A172 (cell line): ENCODE measurements at places on chromosomes 1 and 21.

DNA sequence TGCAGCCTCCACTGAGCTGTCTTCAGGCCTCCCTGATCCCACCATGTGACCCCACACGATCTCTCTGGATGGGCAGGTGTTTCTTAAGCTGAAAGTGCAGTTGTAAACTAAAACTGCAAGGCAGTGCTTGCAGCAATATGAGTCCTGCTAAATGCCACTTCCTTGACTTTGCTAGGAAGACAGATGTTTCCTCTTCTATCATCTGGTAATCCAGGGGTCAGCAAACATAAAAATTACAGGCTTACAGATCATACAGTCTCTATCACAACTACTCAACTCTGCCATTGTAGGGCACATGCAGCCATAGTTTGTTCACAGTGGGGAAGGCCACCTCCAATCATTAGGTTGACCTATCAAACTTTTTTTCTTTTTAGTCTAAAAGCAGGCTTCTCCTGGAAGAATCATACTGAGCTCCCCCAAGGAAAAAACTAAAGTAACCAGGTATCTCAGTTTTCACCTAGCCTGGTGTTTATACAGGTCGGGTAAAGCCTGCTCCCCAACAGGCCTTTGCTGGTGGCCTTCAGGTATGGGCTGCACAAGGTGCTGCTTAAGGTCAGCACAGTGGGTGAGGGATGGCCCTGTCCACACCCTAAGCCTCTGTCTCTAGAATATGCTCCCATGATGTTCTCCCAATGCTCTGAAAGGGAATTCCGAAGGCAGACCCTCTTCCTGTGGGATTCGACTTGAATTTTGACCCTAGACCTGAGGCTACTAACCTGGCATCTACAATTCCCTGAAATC is 10.8 kb downstream of the ABCA4 start:
- DNase-seq = no peak

DNA sequence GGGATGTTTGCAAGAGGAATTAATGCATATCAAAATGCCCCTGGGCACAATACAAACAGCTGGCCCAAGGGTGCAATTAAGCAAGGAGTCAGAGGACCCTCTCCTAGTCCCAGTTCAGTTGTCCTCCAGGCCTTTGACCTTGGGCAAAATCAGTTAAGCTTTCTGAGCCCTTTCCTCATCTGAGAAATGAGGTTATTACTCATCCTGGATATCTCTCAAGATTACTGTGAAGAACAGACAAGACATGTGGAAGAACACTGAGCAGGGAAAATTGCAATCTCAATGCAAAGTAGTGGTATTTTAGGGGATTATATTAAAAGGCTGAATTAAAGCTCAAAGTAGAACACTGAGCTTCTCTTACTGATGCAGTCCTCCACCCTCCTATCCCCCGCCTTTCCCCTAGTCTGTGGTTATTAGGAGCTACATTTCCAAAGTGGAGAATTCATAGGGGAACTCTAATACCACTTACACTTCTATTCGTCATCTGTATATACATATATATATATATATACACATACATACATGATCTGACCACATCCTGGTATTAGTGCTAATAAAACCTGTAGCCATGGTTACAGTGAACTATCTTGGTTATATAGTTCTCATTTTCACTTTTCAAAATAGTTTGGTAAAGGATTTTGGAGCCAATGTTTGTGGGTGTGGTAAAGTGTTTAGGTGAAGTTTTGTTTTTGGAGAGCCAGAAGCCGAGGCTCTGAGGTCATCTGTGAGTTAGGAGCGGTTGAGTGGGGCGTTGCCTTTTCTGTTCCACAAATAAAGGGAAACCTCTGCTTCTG is 18.1 kb downstream of the KIAA0040 start:
- no peak for DNase-seq

GRCh38 chr21:29434081-29434480 is 135.4 kb downstream of the BACH1 start:
- DNase-seq = no peak

DNA sequence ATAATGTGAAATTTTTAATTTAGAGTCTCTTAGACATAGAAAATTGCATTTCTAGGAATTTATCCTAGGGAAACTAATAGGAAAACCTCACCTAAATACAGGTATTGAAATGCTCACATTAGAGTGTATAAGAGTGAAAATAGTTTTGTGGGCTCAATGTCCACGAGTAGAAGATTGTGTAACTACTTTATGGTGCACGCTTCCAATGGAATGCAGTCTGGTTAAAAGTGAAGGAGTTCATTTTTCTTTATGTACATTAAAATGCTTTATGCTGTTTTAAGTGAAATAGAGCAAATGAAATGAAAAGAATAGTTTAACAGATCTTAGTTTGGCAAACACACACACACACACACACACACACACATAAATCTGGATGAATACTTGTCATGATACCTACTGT is 278.2 kb downstream of the USP25 start:
- DNase-seq = no peak

GRCh38 chr1:159008744-159009188 is 941 bp upstream of the IFI16 start:
- DNase-seq = peak; percentile 19

- DNase-seq = no peak
Observed at GRCh38 chr1:34778381-34778780, 2.6 kb upstream of the GJB3 start.

DNA sequence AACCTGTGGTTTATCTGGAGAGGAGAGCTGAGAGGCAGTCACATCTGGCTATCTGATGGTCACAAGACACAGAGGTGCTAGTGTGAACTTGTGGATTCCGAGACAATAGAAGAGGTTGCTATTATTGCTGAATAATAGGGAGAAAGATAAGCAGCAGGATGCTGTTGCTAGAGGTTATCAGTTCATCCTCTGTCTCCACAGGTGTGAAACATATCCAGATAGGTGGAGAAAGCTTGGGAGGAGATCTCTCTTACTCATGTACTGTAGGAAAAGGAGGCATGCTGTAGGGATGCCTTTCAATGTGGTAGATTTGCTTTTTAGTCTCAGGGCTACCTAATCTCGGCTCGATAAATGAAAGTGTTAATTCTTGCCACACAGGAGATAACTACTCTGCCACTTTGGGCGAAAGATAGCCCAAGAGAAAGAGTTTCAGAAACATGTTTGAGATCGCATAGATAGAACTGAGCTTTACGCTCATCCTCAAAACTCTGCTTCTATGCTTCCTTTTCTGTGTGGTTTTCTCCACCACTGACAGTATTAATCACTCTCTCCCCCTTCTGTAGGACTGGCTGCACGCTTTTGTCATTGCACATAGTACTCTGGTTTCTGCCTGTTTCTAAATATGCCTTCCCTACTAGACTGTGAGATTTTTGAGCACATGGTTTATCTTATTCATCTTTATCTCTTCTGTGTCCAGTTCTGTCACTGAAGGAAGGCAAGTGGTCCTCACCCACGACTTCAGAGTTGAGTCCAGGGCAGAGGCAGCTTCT is 36.7 kb upstream of the PLXNA2 start:
- no peak for DNase-seq

DNA sequence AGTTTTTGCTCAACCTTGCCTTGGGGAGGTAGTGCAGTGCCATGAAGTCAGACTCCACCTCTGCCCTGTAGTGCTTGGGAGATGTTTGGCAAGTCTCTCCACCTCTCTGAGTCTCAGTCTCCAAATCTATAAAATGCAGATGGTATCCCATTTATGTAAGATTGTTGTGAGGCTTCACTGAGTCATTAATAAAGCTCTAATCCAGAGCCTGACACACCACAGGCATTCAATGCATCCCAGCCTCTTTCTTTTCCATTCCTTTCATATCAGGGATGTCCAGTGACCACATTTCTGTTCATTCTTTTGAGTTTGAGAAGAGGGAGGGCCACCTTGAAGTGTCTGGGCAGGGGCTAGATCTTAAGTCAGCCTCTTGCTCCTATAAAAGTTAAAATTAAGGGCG is 37.6 kb upstream of the LMO4 start:
- no peak for DNase-seq

DNA sequence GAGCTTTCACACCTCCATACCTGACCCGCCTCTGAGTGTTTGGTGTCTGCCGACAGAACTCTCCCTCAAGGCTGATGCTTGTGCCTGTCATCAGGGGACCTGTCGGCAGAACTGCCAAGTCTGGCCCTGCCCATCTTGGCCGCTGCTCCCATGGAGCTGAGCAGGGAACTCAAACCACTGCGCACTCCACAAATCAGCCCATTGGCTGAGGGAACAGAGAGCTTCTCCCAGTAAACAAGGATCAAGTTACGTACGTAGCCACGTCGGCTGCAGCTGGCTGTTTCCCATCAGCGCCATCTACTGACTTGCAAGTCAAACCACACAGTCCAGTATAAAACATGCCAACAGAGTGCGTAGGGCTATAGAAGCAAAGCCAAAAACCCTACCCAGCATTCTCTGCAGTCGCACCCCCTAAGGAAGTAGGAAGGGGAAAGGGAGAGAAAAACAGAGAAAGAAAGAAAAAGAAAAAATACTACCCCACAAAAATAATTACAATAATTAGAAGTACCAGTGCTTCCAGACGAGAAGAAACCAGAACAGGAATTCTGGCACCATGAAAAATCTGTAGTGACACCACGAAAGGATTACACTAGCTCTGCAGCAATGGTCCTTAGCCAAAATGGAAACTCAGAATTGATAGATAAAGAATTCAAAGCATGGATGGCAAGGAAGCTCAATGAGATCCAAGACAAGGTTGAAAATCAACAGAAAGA is 13.1 kb downstream of the KRTAP13-1 start:
- DNase-seq = peak; percentile 60

- DNase-seq = no peak
Observed at GRCh38 chr1:84509029-84509428, 2.6 kb upstream of the GNG5 start.

DNA sequence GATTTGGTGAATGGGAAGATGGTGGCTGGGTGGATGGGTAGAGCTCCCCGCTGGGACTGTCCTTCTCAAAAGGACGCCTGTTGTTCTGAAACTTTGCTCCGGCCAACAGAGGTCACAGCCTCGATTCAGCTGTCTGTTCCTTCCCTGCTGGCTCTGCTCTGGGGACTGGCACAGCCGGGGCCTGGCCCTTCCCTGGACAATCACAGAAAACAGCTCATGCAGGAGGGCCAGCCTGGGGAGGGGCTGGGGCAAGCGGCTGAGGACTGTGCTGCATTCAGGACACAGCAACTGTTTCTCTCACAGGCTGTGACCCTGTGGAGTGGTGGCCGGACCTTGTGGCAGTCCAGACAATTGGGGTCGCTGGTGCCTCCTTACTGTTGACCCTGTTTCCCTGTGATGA is 110.7 kb upstream of the TMEM51 start:
- no peak for DNase-seq

- no peak for DNase-seq
Observed at GRCh38 chr1:240343966-240344365, 252.3 kb downstream of the FMN2 start.

DNA sequence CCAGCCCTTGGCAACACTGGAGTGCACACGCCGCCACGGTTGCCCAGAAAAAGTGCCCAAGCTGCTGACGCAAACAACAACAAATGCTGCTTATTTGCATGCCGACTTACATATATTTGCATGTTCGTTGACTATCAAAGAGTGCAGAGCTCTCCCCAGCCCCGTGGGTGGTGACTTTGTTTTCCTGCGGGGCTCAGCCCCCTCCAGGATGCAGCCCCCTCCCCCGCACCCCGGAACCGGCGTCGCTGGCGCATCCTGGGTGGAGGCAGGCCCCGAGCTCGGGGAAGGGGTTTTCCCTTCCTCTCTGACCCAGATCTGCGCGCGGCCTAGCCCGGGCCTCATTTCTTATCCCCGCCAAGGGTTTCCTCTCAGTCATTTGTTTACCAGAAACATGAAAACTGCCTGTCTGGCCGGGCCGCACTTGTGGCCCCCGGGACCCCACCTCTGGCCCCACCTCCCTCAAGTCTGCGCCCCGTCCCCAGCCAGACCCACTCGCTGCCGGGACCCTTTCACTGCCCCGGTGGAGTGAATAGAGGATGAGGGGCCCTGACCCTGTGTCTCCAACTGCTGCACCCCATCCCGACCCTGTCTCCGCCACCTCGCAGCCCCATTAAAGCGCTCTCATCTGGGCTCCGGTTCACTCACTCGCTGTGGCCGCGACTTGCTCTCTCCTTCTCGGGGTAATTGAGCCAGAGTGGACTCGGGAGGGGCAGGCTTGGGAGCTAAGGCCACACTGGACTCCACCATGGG is 5.5 kb downstream of the TNFRSF25 start:
- DNase-seq = no peak

DNA sequence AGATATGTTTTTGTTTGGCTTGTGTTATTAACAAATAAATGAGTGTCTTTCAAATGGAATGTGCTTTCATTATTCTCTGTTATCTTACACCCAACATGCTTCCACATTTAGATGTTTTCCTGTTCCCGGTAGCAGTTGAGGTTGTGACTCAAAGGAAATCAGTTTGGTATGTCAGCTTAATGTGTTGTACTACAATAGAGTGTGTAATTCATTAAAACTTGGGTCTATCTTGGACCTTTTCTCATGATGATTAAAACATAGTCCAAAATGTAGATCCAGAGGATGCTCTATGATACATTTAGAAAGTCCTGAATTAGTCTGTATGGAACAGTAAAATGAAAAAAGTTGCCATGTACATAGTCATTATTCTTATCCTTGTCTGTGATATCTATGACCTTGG is 26.7 kb downstream of the RTCA start:
- no peak for DNase-seq

DNA sequence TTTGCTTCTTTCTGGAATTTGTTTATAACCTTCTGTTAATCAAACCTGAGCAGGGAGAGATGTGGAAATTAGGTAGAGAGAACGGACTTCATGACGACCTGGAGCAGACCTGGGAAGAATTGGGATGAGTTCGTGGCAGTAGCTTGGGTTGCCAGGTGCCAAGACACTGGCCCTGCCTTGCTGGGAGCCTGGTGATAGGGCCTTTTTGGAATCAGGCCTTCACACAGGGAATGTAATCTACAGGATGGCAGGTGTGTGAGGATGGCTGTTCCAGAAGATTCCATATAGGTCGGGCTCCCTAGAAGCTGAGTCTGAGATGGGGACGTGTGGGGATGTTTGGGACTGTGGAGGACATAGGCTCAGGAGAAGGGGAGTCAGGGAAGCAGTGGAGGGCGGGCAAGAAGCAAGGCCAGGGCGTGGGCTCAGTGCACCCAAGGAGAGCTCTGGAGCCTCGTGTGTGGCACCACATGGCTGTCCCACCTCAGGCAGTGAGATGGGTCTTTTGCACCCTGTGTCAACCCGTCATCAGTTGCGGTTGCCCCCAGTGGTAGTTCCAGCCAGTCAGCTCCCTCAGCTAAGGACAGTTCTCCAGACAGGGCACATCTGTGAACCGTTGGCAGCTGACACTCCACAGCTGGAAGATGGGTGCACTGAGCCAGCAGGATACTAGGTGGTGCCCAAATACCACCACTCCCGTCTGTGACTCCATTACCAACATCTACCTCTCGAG is 395.9 kb downstream of the MATN1 start:
- no peak for DNase-seq

- DNase-seq = peak; percentile 5
Observed at GRCh38 chr1:199029855-199030254, 391.0 kb downstream of the PTPRC start.
